Bronchus fibroblast of lung (primary cell): ENCODE measurements at places on chromosomes 2 and 18. TPM values are rescaled to one million over a fixed set of nuclear protein-coding genes. Genes with fewer than 3 reads are reported as not detected.

Gene SP110
- total RNA-seq = 3.7 and 12.3 TPM in 2 replicates

Gene VWC2L
- total RNA-seq = not detected in 2 replicates

Gene CYP26B1
- not detected in 2 replicates for total RNA-seq

Gene VWA3B
- not detected in 2 replicates for total RNA-seq

Gene HDAC4
- 3.3 and 6.6 TPM in 2 replicates for total RNA-seq

Gene TMEFF2
- 17.0 and 19.3 TPM in 2 replicates for total RNA-seq

Gene CD8A
- total RNA-seq = not detected in 2 replicates

Gene FSIP2
- under 0.01 and 0.15 TPM in 2 replicates for total RNA-seq

Gene COL5A2
- total RNA-seq = 182 and 192 TPM in 2 replicates
